ENCODE measurements at places on chromosomes 7 and 10.

- DNase-seq = no peak
Measured at GRCh38 chr10:79219322-79219957, 127.8 kb upstream of the PPIF start.

DNA sequence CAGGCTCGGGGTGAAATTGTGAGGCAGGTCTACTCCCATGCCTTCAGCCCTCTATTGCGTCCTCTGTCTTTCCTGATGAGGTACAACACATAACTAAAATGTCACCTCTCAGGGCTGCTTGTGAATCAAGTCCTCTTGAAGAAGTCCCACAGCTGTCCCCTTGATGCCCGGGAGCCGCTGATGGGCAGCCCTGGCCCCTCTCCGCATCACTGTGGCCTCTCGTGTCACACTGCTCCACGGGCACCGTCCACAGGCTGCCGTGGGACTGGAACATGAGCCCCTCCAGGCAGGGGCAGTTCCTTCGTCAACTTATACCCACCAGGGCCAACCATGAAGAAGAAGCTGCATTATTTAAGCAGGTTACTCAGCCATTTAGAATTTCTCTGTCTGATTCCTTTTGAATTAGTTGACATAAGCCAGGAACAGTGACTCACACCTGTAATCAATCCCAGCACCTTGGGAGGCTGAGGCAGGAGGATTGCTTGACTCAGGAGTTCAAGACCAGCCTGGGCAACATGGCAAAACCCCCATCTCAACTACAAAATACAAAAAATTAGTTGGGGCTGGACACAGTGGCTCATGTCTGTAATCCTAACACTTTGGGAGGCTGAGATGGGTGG lies 58.5 kb upstream of the UBE3C start:
- DNase-seq = no peak

- no peak for DNase-seq
Measured at GRCh38 chr7:108120196-108120595, 10.0 kb downstream of the LAMB4 start.

- DNase-seq = no peak
Measured at GRCh38 chr10:106997721-106998120, 166.8 kb downstream of the SORCS1 start.

- DNase-seq = peak; percentile 52
Measured at GRCh38 chr7:46537191-46537905, 616.3 kb upstream of the IGFBP3 start.

DNA sequence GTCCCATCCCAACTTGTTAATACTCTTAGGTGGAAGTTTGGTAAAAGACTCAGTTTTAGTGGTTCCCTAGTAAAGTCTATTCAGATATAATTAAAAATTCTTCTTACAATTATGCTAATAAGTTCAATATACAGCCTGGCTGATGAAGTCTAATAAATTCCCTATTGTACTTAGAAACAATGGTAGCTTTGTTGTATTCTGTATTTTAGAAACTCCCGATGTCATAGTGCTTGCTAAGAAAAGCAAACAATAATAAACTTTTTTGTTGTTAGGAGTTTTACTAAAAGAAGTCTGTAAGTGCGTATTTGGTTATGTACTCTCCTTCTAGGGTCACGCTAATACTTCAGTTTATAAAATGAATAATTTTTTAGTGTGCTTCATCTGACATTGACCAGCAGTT lies 206.8 kb downstream of the VTI1A start:
- DNase-seq = no peak

GRCh38 chr7:155602750-155603149 lies 41.7 kb upstream of the RBM33 start:
- no peak for DNase-seq

DNA sequence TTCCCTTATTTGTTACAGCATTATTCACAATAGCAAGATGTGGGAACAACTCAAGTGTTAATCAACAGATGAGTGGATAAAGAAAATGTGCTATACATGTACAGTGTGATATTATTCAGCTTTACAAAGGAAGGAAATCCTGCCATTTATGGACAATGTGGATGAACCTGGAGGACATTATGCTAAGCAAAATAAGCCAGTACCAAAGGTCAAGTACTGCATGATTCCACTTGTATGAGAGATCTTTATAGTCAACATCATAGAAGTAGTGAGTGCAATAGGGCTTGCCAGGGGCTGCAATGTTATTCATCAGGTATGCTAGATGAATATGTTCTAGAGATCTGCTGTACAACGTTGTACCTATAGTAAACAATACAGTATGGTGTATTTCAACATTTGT lies 138.5 kb upstream of the AGR3 start:
- no peak for DNase-seq

DNA sequence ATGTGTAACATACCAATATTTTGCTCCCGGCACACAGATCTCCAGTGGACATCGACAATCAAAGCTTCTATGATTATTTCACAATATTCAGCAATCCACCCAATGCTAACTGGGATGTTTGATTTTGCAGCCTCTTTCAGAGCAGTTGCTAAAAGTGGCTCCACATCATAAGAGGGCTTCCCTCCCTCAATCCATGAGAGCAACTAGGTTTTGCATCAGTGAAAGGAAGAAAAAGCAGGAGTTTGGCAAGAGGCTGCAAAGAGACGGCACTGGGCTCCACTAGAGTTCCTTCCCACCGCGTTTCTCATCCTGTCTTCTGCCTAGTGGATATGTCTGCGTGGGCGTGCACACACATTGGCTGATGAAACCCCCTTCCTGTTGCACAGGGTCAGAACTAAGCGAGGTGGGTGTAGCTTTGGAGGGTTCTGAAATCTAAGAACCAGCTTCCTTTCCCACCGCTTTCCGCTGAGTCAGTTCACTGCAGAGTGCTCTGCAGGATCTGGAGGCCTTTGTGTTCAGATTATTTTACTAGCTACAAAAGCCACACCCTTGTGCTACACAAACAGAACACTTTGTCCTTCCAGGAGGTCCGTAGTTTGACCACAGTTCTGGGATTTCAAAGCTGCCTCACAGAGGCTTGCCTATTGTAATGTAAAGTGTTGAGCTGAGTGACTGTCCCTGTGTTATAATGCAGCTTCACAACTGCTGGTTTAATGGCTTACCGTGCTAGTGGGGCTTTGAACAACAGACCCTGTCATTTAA lies 28.1 kb downstream of the ARL4A start:
- DNase-seq = peak; percentile 81

DNA sequence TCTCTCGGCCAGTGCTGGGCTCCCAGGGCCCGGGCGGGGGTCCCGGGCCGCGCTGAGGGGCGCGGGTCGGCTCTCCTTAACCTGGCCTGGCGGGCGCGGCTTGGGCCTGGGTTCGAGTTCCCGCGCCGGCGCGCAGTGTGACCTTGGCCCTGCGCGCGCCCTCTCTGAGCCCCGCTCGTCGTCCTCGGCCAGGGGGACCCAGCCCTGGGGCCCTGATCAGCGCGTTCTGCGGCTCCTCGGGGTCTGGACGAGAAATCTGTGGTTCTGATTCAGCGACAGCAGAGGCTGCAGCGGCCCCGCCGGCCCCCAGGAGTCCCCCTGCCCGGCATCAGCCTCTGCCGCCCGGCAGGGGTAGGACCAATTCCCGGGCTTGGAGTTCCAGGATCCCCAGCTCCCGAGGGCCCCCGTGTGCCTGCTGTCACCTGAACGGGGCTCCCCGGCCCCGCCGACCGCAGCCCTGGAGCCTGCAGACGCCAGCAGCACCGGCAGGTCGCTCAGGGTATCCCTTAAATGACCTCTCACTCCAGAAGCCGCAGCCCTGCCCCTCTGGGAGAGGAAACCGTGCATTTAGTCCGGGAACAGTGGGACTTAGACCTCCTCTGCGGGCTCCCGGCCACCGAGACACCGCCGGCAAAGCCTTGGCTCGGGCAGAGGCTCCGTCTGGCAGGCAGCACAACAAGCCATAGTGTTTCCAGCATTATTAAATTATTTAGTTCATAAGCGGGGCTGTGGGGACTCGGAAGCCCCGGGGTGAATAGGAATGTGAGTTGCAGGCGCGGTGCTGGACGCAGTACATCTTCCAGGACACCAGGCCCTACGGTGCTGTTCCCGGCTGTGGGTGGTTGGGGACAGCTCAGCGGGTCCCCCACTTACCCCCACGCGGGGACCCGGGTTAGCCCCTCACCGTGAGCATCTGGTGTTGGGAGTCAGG lies 572 bp downstream of the CHST12 start:
- peak; percentile 61 for DNase-seq

GRCh38 chr10:105844241-105844640 lies 1203.2 kb downstream of the SORCS3 start:
- DNase-seq = no peak

GRCh38 chr10:89414146-89414878 lies at the start of gene IFIT5:
IFIT5 (plus strand) TSS chr10:89414568; CDS start chr10:89414799, 231 bp downstream.
- peak; percentile 88 for DNase-seq

DNA sequence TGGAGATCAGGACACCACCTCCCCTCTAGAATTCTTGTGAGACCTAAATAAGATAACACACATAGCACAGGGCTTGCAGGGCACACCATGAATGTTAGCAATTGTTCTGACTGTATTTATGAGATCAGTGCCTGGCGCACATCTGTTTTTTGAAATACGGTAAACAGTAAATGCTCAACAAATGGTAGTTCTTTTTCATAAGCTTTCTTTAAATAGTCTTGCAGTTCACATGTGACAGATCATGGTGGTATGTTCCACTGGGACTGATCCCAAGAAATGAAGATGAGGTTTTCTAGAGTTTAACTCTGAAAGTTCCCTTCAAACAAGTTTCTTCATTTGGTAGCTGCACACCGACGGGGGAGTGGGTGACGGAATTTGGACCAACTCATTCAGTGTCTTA lies 34.8 kb downstream of the CREB5 start:
- no peak for DNase-seq

DNA sequence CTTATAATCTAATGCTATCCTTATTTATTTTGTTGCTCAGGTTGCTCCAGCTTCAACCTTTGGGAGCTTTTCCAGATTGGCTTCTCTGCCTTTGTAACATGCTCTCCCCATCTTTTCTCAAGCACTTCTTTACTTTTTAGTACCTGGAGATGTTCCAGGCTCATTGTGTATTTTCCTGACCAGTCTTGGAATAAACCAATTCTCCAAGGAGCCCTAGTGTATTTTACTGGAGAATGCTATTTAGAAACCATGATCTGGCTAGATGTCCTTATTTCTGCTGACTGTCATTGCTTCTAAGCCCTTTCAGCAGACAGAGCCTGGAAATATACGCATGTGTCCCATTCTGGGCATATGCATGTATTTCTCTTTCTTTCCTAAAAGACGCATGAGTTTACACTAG lies 95.7 kb downstream of the EMX2 start:
- DNase-seq = no peak

- DNase-seq = no peak
Measured at GRCh38 chr7:31408140-31408729, 67.7 kb upstream of the NEUROD6 start.

DNA sequence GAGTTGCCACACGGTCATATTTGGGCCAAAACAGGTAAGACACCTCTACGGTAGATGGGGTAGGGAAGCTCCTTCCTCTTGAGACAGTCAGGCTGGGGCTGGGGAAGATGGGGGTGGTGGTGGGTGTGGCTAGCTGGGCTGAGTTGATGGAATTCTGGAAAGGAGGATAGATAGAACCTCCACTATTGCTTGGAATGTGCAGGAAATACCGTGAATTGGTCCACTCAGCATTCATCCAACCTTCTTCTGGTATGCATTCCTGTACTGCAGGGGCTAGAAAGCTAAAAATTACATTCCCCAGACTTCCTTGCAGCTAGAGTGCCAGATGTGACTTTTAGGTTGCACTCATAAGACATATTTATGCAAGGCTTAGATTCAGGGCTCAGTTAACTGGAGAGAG lies 24.8 kb downstream of the TLX1 start:
- DNase-seq = no peak

- no peak for DNase-seq
Measured at GRCh38 chr10:85594239-85594638, 772.4 kb downstream of the GRID1 start.

GRCh38 chr7:16428182-16428581 lies 6.8 kb upstream of the CRPPA start:
- DNase-seq = no peak

- no peak for DNase-seq
Measured at GRCh38 chr7:37493123-37493522, 44.5 kb upstream of the ELMO1 start.

DNA sequence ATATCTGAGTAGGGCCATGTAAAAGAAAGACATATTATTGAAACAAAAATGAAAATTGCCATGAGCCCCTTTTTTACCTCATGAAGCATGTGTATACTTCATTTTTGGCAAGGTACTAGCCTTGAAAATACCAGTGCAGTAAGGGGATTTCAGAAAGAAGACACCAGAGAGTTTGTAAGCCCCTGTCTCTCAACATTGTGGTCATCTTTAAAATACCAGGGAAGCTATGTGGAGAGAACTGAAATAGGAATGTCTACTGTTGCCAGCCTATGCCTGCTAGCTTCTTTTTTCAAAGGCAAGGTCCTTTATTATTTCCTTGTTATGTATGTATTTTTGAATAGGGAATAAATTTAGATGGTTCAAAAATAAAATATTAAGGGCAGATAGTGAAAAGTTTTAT lies 57.8 kb downstream of the CASD1 start:
- DNase-seq = no peak

DNA sequence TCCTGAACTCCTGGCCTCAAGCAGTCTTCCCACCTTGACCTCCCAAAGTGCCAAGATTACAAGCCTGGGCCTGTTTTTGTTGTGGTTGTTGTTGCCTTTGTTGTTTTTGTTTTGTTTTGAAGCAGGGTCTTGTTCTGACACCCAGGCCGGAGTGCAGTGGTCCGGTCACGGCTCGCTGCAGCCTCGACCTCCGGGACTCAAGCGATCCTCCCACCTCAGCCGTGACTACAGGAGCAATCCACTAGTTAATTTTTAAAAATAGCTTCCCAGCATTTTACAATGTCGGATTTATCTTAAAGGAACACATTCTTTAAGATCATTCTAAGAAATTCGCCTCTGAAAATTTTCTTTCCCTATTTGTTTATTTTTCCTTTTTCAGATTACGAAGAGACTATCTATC lies 27.7 kb upstream of the AP5Z1 start:
- no peak for DNase-seq
